Upper lobe of right lung (tissue), 1 donor: ENCODE measurements at places on chromosomes 11 and 22. TPM values are rescaled to one million over a fixed set of nuclear protein-coding genes. Genes with fewer than 3 reads are reported as not detected.

Gene OR6A2
- not detected for total RNA-seq

Gene MEI1
- 2.3 TPM for total RNA-seq

Gene ANGPTL5
- 0.23 TPM for total RNA-seq

Gene CYP2D6
- total RNA-seq: 1.0 TPM

GRCh38 chr11:10304495-10305261 is at the start of gene ADM:
ADM (plus strand) TSS chr11:10305073; CDS start chr11:10305701, 628 bp downstream.
- peak; percentile 91 for DNase-seq

DNA sequence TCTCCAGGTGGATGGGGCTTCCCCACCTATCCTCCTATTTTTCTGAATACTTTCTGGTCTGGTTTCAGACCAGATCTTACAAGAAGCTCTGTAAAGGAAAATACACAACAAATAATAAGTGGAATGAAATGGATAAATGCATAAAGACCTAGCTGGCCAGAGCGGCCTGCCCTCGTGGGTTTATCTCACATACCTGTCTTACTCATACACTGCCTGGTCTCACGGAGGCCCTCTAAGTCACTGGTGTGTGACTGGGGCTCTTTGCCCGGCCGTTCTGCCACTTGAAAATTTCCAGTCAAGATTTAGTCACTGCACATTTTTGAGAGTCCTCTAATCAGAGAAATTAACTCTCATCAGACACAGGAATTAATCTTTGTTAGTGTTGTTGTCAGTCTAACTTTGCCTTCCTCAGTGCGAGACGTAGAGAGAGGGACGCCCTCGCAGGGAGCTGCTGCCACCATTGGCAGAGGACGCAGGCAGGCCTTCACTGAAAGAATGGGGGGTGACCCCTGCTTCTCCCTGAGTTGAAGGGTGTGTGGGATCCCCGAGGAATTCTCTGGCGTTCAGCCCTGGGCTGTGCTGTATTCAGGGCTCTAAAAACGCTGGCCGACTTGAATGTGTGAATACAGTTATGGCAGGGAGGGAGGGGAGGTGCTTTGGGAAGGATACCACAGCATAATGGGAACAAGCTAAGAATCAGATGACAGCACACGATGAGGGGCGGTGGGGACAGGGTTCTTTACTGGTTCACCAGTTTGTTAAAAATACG is 46.3 kb upstream of the CADM1 start:
- no peak for DNase-seq

- DNase-seq: no peak
These were observed 7.6 kb downstream of the XBP1 start for GRCh38 chr22:28792491-28793383.

DNA sequence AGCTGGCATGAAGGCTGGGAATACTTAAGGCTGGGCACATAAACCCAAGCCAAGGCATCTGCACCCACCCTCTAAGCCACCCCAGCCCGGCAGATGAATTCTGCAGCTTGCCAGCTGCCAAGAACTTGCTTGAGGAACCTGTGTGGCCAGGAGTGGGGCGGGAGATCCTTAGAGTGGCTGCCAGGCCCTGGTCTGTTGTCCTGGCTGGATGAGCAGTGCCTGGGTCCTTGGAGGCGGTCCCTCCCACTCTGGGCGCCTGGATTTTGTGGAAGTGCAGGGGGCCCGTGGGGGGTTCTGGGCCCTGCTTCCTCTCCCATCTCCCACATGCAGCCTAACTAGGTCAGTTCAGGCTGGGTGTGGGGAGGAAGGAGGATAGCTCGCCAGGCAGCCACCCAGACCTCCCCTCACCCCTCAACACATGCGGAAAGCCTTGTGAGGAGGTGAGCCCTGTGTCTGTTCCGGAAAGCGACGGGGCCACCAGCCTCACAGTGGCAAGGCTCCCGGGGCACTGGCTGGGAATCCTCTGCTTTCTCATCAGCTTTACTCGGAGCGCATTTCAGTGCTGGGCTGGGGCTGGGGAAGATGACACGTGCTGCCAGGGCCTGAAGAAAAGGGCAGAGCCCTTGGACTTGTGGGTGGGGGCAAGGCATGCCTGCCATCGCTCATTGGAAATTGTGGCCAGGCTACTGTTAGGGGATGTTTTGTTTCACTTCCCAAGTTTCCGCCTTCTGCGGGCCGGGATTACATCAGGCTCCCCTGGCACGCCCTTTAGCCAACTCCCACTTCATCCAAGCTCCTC is 8.4 kb downstream of the DAGLA start:
- DNase-seq: peak; percentile 81

- DNase-seq: no peak
These were observed 214.6 kb downstream of the NTM start for GRCh38 chr11:131584785-131585592.

DNA sequence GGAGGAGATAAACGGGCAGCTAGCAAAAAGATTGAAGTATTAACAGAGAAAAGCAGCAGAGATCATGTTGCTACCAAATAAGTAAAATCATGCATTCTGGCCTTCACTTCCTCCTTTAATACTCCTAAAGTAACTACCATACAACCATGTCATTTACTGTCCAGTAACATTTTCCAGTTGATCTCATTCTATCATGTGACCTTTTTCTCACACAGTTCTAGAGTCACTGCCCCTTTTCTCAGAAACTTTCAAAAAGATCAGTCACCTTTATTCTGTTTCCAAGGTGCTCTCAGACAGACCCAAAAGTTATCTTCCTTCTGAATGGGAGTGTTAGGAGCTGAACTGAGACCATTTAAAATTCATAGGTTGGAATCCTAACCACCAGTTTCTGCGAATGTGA is 984.4 kb downstream of the FAM181B start:
- no peak for DNase-seq

GRCh38 chr11:109847621-109848020 is 245.6 kb upstream of the ZC3H12C start:
- no peak for DNase-seq

GRCh38 chr11:134164490-134165370 is 59.0 kb downstream of the NCAPD3 start:
- no peak for DNase-seq

DNA sequence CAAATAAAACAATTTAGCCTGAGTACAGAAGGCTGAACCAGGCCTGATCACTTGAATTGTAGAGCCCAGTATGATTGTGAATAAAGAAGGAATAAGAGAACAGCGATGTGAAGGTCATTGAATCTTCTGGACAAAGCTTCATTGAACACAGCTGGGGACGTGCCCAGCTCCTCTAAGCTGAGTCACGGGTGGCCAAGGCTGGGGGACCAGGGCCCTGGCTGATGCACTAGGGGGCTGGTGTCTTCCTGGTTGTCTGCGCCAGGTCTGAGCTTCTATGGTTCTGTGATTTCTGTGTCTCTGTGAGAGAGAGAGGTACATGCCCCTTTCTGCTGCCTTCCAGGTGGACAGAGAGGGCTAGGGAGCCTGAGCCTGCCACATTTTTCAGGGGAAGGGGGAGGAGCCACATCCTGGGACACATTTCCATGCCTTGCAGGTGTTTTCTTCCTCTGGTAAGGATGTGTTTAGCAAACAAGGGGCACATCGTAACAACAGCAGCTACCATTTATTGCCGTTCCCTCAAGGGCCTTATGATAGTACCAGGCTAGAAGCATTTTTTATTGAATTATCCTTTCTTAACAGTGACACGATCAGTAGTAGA is 135.7 kb downstream of the C11orf91 start:
- no peak for DNase-seq

GRCh38 chr11:126817096-126817495 is 183.5 kb downstream of the KIRREL3 start:
- no peak for DNase-seq

DNA sequence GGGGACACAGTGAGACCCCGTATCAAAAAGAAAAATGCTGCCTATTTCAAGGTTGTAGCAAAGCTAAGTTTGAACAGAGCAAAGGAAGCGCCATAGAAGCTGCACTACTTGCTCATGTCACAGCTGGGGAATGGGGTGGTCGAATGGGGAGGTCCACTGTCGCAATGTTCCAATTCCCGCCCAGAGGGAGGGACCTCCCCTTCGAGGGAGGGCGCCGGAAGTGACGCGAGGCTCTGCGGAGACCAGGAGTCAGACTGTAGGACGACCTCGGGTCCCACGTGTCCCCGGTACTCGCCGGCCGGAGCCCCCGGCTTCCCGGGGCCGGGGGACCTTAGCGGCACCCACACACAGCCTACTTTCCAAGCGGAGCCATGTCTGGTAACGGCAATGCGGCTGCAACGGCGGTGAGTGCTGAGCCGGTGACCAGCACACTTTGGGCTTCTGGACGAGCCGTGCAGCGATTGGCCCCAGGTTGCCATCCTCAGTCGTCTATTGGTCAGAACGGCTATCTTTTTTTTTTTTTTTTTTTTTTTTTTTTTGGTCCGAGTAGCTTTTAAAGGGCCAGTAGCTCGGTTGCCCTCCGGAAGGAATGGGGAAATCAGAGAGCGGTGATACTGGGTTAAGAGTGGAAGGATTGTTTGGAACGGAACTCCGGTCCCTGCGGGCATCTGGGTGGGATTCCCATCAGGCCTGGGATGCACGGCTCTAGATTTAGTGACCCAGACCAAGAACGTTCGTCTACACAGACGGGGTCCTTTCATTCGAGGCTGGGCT is at the start of gene HMBS:
TSS of gene HMBS (plus strand) at position 219 of the 774 bp plus-strand sequence. CDS start at position 372, 153 bp downstream.
- DNase-seq: peak; percentile 97

GRCh38 chr11:85431319-85431718 is 195.8 kb downstream of the DLG2 start:
- no peak for DNase-seq

DNA sequence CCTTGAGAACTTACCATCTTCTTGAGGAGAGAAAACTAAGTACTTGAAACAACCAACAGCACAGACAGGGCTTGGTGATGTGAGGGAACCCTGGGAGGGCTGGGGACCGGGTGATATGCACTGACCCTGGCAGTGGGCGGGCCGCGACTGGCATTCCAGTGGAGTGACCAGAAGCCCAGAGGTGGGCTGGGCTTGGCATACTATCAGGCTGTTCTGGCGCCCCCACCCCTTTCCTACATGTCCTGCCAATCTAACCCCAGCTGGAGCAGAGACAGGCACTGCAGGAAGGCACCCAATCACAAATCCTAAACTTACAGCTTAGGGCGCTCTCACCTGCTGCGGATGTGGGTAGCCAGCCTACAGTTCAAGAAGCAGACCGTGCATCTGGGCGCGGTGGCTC is 54.0 kb upstream of the GCAT start:
- DNase-seq: no peak

- no peak for DNase-seq
These were observed 17.1 kb downstream of the MIAT start for GRCh38 chr22:26674211-26675190.

- peak; percentile 75 for DNase-seq
These were observed 41.0 kb upstream of the APLNR start for GRCh38 chr11:57277845-57278720.

DNA sequence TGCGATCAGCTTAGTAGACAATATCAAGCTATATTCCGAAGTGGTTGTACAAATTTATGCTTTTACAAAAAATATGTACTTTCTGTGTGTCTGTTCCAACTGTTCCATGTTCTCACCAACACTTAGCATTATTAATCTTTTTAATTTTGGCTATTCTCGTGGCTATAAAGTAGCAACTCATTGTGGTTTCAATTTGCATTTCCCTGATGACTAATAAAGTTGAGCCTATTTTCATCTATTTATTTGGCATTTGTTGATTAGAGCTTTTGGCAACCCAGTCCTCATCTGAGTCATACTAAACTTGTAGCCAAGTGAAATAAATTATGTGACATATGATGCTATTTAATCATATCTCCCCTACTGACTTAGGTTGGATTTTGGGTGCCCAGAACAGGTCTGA is 115.9 kb downstream of the FBXO7 start:
- no peak for DNase-seq

GRCh38 chr11:64306876-64307622 is 1.7 kb downstream of the ESRRA start:
- DNase-seq: peak; percentile 86

DNA sequence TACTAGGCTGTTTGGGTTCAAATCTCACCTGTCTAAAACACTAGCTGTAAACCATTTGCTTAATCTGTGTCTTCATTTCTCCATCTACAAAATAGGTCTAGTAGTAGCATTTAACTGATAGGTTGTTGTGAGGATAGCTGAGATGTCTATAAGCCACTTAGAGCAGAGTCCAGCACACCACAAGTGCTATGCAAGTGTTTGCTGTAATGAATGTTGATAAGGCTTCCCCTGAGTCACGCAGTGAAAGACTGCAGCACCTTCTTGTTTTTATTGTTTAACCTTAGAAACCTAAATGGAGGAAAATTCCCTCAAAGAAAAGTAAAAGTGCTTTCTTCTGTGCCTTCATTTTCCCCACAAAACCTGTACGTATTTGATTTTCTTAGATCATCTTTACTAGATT is 23.1 kb upstream of the LDHA start:
- DNase-seq: no peak

GRCh38 chr11:5712507-5712906 is 22.9 kb downstream of the TRIM22 start:
- DNase-seq: no peak

- no peak for DNase-seq
These were observed 38.1 kb downstream of the NUP50 start for GRCh38 chr22:45201678-45202332.

DNA sequence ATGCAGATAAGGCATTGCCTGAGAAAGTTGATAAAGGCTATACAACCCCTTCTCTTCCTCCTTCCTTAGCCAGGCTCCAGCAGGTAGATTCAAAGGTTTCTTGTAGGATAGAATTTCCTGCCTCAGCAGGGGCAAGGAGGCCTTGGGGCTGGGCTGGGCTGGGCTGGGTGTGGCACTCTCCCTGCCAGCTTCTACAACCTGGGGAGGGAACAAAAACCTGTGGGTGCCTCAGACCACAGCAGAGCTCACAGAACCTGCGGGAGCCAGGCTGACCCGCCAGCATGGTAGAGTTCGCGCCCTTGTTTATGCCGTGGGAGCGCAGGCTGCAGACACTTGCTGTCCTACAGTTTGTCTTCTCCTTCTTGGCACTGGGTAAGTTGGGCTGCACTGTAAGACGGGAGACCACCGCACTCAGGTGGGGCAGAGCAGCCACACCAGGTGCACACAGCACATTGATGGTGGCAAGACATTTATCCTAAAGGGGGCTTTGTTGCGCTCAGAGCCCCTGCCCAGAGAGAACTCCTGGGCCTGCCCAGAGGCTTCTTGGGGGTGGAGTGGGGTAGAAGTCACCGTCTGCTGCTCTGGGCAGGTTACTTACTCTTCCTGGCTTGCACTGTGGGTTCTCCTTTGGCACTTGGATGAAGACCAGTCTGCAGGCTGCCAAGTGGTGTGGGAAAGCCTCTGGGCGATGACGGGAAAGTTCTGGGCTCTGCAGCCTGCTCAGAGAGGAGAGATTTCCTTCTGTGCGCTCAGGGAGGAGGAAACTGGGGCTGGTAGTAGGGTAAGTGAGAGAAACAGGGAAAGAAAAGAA is at the start of gene MOGAT2:
TSS of gene MOGAT2 (plus strand) at position 231 of the 811 bp plus-strand sequence. CDS start at position 282, 51 bp downstream.
- DNase-seq: no peak

DNA sequence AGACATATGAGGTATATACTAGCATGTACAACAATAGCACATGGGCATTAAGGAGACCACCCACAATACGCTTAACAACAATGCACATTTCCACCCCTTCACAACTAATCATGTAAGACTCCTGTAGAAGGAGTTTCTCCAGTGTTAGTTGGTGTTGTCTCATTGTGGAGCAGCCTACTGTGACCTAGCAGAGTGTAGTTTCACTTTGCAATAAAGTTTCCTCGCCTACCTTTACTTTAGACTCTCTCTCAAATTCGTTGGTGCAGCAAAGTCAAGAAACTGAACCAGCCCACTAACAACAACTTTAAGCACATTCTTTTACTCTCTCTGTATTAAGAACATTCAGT is 863.6 kb downstream of the FAM181B start:
- DNase-seq: no peak
